ENCODE measurements at places on chromosomes 12 and 14.

- DNase-seq, result peak; percentile 58
Measured at GRCh38 chr14:69535230-69535848, 39.3 kb downstream of the CCDC177 start.

DNA sequence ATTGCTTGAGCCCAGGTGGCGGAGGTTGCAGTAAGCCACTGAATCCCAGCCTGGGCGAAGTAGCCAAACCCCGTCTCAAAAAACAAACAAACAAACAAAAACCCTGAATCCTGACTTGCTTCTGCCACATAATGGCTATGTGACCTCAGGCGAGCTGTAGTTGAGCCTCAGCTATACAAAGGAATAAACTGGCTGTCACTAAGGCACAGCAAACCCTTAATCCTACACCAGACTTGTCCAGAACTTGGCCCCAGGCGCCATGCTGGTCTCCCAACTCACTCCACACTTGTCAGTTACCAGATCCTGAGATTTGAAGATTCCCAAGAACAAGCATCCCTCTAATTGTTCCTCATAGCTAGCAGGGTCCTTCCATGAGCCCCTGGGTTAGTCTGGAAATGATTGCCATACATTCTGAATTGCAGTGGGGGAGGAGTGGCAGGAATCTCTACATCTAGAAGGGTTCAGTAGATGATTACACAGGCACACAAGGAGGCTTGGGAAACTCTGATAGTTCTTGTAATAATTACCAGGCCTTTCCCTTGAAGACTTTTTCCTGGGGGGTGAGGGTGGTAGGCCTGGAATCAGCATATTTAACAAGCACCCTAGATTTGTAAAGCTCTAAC, 9.9 kb downstream of the MAP3K12 start:
- DNase-seq, result no peak

DNA sequence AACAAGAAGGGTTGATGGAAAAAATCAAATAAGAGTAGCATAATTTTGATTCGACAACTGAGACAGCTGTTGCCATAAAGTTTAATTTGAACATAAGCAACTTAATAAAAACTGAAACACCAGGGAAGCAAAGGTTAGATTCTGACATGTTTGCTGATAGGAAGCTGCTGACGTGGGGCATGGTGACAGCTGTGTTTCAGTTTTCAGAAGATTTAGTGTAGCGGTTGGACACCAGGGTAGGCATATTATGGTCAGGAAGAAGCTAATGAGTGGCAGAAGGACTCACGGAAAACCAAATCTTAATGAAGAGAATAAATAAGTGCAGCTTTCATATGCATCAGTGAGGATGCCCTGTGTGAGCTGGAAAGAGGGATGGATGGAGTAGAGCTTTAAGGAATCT, 336.7 kb upstream of the RPL10L start:
- DNase-seq, result no peak

DNA sequence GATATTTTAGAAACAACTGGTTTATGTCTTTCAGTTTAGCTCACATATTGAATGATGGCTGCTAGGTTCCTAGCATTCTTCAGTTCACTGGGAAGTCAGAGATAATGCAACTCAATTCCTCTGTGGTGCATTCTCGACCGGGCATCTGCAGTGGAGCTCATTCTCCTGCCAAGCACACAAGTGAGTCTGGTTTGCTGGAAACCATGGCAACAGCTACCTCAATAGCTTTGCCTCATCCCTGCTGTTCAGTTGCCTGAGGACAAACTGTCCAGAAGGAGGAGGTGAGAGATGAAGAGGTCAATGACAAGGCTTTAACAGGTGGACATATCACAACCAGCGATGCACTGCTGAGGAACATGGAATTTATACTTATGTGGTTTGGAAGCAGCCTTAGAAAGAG, 816.9 kb downstream of the AACS start:
- DNase-seq, result no peak

DNA sequence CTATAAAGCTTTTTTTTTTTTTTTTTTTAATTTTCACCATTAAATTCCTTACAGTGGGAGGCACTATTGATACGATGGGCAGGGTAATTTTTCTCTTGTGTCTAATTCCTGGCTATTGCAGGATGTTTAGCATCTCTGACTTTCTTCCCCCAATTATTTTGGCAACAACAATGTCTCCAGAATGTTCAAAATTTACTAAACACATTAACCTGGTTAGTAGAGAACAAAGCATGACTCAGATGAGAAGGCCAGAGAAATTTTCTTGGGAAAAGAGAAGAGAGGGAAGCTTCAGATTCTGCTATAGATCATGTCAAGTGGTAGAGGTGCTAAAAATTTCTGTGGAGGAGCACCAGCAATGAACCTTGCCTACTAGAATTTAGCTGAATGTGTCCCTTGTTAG, 171.5 kb upstream of the PRICKLE1 start:
- DNase-seq, result no peak

DNA sequence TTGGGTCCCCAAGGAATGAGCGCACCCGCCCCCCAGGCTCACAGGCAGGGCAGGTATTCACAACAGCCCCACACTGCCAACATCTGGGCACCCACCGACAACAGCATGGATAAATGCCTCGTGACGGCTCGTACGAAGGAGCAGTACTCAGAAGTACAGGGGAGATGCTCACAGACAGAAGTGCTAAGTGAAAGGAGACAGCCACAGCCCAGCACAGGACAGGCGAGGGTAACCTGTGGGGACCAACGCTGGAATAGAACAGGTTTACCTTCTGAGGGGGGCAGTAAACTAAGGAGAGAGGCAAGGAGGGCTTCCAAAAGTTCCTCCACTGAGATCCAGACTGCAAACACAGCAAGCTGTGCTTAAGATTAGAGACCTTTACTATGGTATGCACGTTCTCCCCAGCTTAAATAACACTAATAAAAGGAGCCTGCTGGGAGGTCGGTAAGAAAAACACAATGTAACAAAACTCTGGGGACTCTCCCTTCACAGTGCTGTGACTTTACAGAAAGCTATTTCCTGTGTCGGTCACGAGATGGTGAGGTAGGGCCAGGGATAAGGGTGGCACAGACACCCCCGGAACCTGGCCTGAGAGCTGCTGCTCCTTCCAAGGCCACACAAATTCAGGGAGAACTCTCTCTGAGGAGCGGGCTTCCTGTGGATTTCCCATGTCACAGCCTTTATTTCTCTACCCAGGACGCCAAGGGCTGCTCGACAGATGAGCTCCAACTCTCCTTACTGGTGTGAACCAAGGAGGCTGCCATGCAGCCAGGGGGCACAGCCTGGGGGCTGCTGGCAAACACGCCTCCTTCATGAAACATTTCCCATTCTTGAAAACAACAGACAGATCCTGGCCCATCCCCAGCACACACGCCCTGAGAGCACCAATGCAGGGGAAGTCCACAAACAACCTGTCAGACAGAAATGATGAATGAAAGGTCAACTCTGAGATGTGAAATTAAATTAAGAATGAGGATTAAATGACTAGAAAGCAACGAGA, 26.3 kb downstream of the SLC15A4 start:
- DNase-seq, result no peak
